ENCODE measurements at places on chromosomes 2 and 18. TPM values are rescaled to one million over a fixed set of nuclear protein-coding genes. Genes with fewer than 3 reads are reported as not detected.
A peak's percentile ranks its signal among the peaks of the same experiment; 100 is the strongest.

DNA sequence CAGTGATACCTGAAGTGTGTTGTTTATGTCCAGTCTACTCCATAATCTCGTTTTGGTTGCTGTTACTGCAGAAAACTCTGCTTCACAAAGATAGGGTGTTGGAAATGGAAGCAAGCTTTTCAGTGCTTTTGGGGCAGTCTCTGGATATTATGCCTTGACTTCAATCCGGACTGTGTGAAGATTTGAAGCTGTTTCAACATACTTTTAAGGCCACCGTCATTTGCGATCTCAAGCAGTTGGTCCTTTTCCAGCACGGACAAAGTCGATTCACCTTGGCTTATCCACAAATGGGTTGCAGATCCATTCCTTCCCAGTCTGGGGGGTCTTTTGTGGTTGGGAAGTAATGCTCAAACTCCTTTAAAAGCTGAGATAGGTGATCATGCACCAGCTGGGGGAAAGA, 20.4 kb downstream of the RBKS start:
- no peaks in the 10 kb centered on the region for H3K36me3 ChIP-seq
- no peak for DNase-seq
- no peaks in the 10 kb centered on the region for H3K27me3 ChIP-seq
- no peak overlapping the region for H3K4me3 ChIP-seq
- no peaks in the 10 kb centered on the region for H3K4me1 ChIP-seq

GRCh38 chr2:26122630-26123029, 50.3 kb upstream of the GAREM2 start:
- no peak overlapping the region for H3K4me3 ChIP-seq
- H3K27ac ChIP-seq: no peak overlapping the region
- DNase-seq: no peak
- H3K27me3 ChIP-seq: no peaks in the 10 kb centered on the region
- H3K36me3 ChIP-seq: peaks cover 5% of the 10 kb centered on the region

Gene CYP27C1
- total RNA-seq: not detected

- DNase-seq: peak; percentile 22
- peak overlapping the region; percentile 99 for H3K4me3 ChIP-seq
- H3K27me3 ChIP-seq: no peaks in the 10 kb centered on the region
- peak overlapping the region; percentile 91 for H3K27ac ChIP-seq
- peaks cover 49% of the 10 kb centered on the region for H3K4me1 ChIP-seq
Measured at GRCh38 chr18:23453680-23454058, 582 bp downstream of the RIOK3 start.

GRCh38 chr18:76102156-76102555, 392.9 kb downstream of the ZNF516 start:
- DNase-seq: no peak
- no peaks in the 10 kb centered on the region for H3K27me3 ChIP-seq
- H3K36me3 ChIP-seq: no peaks in the 10 kb centered on the region
- H3K4me1 ChIP-seq: no peaks in the 10 kb centered on the region
- H3K27ac ChIP-seq: no peak overlapping the region
- H3K4me3 ChIP-seq: no peak overlapping the region

Gene CCDC178
- total RNA-seq: not detected

Data from activated naive CD4-positive, alpha-beta T cell treated with anti-CD3 and anti-CD28 coated beads for 36 hours (primary cell).